ENCODE measurements at places on chromosomes 16 and 17.

DNA sequence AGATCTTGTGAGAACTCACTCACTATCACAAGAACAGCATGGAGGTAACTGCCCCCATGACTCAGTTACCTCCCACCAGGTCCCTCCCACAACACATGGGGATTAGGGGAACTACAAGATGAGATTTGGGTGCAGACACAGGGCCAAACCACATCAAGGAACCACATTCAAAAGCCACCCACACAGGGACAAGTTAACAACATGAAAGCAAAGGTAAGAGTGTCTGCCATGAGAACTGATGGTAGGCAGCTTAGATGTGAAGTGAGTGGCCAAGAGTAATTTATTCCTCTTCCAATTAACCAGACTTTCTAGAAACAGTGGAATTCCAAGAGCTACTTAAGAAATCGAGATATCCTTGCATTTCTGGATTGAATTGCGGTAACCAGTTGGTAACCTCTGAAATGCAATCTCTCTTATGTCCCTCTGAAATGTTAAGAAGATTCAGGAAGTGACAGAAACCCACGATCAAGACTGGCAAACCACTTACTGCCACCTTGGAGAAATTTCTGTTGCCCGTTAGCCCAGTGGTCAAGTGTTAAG lies 167.4 kb upstream of the CACNG5 start:
- no peak for DNase-seq

GRCh38 chr16:56245197-56245596 lies 53.9 kb downstream of the GNAO1 start:
- DNase-seq = peak; percentile 64

DNA sequence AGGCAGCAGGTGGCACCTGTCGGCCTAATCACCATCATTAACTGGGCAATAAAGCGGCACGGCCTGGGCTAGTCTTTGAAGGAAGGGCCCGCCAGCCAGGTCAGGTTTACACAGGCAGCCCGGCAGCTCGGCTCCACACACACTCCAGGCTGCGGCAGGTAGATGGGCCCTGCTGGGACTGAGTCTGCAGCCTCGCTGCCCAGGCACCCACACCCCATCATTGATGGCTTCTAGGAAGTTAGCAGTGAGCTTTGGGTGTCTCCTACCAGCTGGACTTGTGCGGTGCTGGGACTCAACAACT lies 6.8 kb upstream of the FOXN1 start:
- DNase-seq = no peak

DNA sequence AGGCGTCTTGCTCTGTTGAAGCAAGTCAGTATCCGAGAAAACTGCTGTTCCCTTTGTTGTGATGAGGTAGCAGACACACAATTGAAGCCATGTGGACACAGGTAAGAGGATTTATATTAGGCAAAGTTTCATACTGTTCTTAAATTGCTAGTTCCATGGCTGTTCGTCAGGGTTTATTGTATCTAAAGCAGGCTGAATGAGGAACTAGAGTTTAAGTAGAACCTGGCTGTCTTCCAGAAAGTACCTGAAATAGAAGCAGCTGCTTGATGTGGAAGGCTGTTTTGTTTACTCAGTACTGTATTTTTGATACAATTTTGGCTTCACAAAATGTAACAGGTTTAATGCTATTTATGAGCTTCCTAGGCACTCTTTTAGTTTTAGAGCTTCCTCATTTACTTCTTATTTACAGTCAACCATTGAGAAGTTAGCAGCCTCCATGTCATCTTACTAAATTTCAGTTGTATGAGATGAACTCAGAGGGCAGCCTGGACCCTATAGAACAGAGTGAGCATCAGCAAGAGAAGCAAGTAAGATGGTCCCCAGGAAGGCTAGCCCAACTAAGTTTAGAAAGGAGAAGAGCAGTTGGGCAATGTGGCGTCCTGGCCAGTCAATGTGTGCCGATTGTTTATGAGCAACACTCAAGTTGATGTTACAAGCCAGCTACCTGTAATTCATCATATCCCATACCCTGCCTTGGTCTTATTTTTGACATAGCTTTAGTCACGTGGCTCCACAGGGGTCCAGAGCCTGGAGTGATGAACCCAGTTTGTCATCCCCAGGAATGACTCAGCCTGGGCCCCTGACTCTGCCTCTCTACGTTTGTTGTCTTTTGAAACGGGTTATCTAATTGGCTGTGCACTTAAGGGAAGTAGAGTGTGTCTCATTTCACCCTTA lies 9.7 kb upstream of the ARL2BP start:
- peak; percentile 55 for DNase-seq

GRCh38 chr17:78610951-78611511 lies 33.8 kb upstream of the DNAH17 start:
- DNase-seq = no peak

DNA sequence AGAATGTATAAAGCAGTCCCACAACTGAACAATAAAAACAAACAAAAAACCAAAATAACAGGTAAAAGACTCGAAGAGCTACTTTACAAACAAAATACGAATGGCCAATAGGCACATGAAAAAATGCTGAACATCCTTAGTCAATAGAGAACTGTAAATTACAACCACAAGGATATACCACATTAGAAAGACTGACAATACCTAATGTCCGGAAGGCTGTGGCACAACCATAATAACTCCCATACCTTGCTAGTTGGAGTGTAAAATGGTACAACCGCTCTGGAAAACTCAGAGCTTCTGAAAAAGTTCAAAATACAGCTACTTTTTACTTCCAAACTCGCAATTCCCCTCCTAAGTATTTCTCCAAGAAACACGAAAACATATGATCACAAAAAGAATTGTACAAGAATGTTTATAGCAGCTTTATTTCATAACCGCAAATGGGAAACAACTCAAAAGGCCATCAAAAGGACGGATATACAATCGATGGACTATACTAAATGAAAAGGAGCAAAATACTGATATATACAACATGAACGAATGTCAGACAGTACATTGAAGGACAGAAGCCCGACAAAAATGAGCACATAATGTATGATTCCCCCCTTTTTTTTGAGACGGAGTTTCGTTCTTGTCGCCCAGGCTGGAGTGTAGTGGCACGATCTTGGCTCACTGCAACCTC lies 2.3 kb downstream of the TP53 start:
- DNase-seq = no peak

DNA sequence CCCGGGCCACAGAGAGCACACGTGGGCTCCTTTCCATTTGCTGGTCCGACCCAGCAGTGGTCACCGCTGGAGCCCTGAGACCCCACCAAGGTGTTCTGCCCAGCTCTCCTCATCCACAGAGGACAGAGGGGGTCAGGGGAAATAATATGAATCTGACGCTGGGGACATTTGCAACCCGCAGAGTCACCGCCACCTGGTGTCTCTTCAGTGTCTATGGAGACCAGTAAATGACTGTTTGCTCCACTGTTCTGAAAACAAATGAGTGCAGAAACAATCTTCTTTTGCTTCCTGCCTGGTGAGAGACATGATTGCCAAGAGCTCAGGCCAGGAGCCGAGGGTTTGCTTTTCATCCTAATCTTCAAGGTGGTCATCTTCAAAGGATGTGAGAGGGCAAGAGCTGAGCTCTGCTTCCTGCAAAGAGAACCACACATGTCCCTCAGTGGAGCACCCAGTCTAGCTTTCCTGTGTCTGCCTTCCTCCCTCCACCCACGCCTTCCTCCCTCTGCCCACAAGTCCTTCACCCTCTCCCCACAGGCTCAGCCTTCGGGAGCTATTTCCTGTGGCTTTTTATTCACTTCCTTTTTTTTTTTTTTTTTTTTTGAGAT lies 14.7 kb upstream of the KLHDC4 start:
- peak; percentile 47 for DNase-seq

DNA sequence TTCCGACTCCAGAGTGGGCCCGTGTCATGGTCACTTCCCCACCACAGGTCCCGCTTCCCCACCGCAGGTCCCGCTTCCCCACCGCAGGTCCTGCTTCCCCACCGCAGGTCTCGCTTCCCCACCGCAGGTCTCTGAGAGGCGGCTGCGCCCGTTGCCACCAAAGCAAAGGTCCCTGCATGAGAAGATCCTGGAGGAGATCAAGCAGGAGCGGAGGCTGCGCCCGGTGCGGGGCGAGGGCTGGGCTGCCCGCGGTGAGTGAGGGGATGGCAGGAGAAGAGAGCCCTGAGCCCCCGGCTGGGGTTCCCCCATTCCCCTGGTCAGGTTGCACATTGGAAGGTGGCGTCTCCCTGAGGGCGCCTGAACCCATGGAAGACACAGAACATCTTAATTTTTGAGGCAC lies 17.4 kb upstream of the TCF25 start:
- DNase-seq = no peak

DNA sequence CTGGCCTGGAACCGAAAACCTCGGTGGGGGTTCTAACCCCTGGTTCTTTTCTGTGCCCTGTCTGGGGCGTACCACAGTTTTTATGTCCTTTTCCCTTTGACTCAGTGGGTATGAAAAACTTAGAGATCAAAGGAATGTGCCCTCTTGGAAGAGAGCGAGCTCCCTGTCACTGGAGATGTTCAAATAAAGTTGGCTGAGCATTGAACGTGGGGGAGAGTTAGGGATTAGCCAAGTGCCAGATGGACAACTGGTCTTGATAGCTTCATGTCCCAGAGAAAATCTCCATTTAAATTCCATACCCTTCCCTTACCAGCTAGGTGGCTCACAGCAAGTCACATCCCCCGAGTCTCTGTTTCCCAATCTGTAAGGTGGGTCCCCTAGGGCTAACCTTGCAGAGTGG lies 9.5 kb downstream of the ADGRG1 start:
- DNase-seq = no peak

GRCh38 chr16:58656899-58657298 lies 27.3 kb upstream of the CNOT1 start:
- no peak for DNase-seq

DNA sequence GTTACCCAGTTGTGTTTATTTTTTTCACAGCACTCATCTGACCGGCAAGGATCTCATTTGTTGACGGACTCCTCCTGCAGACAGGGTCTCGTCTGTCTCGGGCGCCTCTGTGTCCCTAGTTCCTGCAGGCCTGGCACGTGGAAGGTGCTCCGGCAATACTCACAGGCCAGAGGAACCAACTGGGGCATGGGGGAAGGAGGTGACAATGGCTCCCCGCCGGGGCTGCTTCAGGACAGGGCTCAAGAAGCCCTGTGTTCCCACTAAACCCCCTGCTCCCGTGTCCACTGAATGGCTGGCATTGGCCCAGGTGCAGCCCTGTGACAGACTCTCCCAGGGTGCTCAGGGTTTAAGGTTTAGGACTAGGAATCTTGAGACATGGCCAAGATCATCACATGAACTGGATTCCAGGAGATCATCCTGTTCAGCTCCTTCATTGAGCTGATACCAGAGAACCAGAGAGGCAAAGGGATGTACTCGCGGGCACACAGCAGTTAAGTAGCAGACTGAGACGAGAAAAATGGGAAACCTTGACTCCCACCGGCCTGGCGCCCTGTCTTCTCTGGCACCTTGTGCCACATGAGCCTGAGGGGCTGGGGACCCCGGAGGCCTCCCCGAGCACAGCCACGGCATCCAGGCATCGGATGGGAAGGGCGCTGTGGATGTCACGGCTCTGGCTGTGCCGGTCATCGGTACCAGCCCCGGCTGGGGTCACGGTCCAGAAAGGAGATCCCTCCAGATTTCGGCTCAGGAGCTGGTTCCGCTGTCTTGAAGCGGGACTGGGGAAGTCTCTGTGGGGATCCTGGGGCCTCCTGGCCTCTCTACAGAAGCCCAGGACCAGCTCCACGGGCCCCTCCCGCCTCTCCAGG lies 29.0 kb downstream of the TIMM22 start:
- no peak for DNase-seq

- DNase-seq = no peak
Measured at GRCh38 chr16:86797700-86798099, 219.4 kb downstream of the FOXL1 start.

DNA sequence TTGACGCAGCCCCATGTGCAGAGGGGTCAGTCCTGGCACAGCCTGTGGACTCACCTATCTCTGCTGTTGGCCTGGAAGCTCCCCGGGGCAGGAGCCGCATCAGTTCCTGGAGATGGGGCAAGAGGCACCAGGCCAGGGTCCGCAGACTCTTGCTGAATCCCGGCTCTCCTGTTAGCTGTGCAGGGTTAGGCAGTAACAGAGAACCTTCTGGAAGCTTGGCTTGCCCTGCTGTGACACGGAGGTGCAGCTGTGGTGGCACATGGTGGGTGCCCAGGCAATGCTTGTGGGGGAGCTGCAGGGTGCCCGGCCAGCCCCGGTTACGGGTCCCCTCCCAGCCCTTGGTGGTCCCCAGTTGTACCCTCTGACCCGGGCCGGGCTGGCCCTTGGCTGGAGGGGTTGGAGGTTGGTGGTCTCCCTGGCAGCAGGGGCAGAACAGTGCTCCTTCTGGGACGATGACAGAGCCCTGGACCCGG lies 26.0 kb upstream of the ZNF469 start:
- DNase-seq = no peak

- DNase-seq = peak; percentile 89
Measured at GRCh38 chr17:16589097-16589969, 20.3 kb upstream of the ZNF287 start.

GRCh38 chr17:8859027-8859803 lies 8.3 kb downstream of the PIK3R6 start:
- DNase-seq = no peak

DNA sequence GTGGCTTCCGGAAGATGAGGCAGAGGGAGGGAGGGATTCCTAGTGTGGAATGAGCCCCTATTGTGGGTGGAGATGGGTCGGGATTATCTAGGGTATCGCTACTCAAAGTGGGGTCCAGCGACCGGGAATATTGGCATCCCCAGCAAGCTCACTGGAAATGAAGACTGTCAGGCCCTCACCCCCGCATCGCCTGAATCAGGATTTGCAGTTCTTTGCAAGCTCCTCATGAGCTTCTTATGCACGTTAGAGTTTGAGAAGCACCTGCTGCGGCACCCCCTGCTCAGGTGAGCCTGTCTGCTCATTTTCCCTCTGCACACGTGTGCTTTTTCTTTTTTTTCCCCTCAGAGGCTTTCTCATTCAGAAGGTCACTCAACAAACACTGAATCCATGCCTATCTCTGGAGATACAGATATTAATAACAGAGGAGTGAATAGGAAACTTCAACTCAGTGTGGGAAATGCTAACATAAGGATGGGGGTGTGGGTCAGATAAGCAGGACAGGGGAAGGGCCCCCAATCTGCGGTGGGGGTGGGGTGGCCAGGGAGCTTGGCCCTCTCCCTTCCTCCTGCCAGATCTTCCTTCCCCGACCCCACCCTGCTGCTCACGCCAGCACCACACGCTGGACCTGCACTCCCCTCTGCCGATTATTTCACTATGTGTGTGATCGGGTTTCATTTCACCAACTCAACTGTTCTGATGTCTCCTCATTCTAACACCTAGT lies 67.7 kb upstream of the NFAT5 start:
- no peak for DNase-seq

DNA sequence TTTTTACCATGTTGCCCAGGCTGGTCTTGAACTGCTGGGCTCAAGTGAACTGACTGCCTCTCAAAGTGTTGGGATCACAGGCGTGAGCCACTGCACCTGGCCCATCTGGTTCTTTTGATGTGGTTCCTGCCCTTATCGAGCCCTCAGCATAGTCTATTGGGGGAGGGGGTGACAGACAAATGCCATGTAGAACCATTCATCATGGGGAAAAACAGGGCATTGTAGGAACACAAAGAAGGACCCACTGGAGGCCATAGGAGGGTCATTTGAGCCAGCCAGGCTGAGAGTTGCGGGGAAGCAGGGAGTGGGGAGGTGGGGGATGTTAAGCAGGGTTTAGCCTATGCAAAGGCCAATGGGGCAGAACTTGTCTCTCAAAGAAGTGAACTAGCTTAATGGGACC lies 11.9 kb downstream of the SEC14L5 start:
- no peak for DNase-seq

- no peak for DNase-seq
Measured at GRCh38 chr17:811051-811784, 29.1 kb downstream of the MRM3 start.
